T-helper 2 cell (primary cell): ENCODE measurements at places on chromosomes 7 and 10.
A peak's percentile ranks its signal among the peaks of the same experiment; 100 is the strongest.

DNA sequence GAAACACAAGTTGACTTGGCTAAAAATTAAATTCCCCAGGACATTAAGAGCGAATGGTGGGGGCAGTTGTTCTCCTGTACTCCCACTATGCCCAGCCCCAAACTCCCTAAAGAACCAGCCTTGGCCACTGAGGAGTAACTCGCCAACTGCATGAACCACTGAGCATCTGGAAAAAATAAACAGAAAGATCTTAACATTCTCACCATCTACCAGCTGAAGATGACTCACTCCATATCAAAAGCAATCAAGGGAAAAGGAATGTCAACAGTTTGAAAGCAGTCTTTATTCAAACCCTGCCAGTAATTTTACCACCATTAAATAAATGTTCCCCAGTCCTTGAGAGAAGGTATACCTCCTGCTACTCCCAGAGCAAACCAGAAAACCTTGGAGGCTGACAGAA lies 45.4 kb downstream of the CTTNBP2 start:
- no peak for DNase-seq

DNA sequence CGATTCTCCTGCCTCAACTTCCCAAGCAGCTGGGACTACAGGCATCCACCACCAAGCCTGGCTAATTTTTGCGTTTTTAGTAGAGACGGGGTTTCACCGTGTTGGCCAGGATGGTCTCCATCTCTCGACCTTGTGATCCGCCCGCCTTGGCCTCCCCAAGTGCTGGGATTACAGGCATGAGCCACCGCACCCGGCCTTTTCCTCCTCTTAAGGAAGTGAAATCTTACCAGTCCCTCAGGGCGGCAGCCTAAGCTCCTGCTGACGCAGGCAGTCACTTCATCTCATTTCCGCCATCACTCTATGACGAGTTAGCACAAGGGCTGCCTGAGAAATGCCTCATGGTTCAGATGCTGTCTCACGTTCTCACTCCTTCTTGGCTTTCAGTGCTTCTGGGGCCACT lies 246.0 kb upstream of the SHH start:
- no peak for DNase-seq

GRCh38 chr10:79927111-79927828 lies 21.6 kb downstream of the SFTPD start:
- DNase-seq = no peak

DNA sequence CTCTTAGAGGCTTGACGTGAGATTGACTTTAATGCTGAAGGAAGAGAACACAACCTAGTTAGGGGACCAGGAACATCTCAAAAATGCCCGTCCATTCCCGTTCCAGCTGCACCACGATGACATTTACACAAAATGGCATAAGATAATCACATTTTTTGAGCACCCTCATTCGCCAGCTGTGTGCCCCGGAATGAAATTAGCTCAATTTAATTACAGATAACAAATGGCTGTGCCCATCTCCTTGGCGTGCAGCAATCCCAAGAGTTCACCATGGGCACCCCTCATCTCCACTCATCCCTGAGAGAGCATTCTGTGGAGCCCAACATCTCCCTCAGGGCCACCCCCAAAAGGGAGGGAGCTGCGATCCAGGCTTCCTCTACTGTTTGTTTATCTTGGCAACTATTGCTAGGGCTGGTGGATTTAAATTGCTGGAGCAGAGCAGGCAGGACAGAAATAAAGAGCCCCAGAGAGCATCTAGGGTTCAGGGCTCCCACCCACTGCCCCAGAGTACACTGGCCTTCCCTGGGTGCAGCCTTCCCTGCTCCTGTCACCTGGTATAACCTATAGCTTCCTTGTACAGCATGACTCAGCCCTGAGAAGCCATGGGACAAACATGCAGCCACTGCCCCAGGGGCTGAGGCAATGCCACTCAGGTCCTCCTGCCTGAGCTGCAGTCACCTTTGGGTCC lies 263.5 kb downstream of the ZEB1 start:
- DNase-seq = no peak

DNA sequence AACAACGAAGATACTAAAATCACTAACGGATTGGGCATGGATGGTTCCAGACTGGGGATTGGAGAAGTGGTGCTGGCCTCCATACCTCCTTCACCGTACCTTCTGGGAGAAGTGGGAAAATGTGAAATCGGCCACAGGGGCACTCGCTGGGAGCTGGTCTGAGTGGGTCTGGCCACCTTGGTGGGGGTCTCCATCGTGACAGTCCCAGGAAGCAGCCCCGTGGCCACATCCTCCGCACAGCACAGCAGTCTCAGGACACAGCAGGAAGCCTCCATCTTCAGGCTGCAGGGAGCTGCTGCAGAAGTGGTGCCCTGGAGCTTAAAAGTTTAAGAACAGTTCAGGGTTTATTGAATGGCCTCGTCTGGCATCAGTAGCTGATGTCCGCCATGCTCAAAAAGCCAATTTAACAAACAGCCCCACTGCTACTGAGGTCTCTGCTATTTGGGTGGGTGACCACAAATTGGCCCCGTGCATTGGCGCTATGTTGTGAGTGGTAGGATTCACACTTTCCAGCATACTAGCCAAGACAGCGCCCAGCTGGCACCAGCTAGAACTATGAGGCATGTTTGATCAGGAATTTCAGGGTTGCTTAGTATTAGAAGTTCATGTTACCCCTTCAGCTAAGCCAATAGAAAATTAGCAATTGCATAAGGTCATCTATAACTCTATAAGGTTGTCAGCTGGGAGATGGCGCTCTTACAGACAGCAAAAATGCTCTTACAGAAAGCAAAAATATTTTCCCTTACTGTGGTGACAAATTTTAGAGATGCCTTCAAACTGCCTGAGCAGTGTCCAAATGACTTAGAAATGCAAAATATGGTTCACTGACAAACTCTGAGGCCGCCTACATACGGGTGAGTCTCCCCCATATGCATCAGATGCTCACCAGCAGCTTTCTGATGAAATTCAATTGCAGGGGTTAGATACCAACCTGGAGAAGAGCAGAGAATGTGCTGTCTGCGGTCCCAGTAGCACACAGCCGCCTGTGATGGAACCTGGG lies 17.0 kb downstream of the PKD1L1 start:
- DNase-seq = no peak

DNA sequence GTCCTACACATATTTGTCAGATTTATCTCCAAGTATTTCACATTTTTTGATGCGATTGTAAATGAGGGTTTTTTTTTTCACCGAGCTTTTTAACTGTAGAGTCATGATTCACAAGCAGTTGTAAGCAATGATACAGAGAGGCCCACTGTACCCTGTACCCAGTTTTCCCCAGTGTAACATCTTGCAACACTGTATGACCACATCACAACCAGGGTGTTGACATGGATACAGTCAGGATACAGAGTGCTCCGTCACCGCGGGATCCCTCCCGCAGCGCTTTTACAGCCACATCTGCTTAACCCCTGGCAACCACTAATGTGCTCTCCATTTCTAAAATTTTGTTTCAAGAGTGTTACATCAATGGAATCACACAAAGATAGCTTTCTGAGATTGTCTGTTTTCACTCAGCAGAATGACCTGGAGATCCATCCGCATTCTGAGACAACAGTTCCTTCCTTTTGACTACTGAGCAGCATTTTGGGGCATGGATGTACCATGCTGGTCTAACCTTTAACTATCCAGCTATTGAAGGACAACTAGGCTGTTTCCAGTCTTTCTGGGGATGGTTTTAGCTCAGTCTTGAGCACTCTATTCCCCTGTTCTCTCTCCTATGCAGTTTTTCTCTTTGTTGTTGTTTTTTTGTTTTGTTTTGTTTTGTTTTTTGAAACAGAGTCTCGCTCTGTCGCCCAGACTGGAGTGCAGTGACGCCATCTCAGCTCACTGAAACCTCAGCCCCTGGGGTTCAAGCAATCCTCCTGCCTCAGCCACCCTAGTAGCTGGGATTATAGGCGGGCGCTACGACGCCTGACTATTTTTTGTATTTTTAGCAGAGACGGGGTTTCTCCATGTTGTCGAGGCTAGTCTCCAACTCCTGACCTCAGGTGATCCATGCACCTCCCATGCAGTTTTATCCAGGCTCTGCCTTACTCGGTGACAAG lies 25.9 kb downstream of the GPRIN2 start:
- DNase-seq = no peak

DNA sequence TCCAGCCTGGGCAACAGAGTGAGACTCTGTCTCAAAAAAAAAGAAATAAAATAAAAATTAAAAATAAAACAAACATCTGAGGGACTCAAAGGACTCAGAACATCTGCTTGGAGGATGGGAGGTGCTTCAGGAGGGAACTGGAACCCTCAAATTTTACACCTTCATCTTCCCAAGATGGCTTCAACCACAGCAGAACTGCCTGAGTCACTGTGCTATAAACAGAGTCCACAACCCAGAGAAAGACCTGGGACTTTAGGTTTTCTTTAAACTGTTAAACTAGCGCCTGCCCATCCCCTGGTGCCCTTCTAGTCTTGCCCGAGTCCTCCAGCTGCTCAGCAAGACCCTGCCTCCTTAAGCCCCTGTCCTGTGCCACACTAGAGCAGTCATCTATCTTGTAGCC lies 40.8 kb downstream of the RGS10 start:
- no peak for DNase-seq

DNA sequence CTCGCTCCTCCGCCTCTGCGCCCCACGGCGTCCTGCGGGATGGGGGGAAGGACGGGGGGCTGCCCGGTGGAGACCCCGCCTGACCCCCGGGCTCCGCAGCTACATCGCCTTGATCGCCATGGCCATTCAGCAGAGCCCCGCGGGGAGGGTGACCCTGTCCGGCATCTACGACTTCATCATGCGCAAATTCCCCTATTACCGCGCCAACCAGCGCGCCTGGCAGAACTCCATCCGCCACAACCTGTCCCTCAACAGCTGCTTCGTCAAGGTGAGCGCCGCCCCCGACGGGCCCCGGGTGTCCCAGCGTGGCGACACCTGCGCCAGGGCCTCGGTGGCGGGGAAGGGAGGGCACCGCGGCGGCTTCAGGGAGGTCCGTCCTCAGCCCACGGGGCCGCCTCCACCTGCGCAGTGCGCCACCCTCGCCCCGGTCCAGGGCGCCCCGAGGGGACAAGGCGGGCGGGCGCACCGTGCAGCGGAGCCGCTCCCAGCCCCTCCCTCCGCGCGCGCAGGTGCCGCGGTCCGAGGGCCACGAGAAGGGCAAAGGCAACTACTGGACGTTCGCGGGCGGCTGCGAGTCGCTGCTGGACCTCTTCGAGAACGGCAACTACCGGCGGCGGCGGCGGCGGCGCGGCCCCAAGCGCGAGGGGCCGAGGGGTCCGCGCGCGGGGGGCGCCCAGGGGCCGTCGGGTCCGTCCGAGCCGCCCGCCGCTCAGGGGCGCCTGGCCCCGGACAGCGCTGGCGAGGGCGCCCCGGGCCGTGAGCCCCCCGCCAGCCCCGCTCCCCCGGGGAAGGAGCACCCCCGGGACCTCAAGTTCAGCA lies 793 bp downstream of the FOXL3 start:
- DNase-seq = no peak

- DNase-seq = no peak
Observed at GRCh38 chr7:7972922-7973594, 4.5 kb downstream of the GLCCI1 start.

GRCh38 chr7:140212100-140212881 lies 35.5 kb upstream of the KDM7A start:
- DNase-seq = peak; percentile 96

DNA sequence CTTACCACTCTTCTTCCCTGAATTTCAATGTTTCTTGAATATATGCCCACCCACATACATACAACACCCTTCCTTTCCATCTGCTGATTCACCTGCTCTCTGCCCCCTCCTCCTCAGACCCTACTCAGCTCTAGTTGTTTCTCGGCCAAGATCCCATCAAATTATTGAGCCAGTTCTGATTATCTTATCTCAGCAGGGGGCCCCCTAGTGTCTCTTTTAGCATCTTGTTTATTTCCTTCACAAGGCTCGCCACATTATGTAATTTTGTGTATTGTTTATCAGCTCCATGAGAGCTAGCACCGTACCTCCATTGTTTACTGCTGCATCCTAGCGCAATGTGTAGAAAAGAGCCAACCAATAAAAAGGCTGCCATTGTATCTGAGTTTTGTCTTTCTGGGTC lies 71.9 kb downstream of the FAM13C start:
- no peak for DNase-seq

GRCh38 chr10:72731916-72732419 lies 40.0 kb downstream of the MCU start:
- DNase-seq = no peak

GRCh38 chr7:2023877-2024566 lies 208.7 kb downstream of the MAD1L1 start:
- no peak for DNase-seq

GRCh38 chr10:115209133-115209532 lies 116.0 kb downstream of the ATRNL1 start:
- DNase-seq = no peak

DNA sequence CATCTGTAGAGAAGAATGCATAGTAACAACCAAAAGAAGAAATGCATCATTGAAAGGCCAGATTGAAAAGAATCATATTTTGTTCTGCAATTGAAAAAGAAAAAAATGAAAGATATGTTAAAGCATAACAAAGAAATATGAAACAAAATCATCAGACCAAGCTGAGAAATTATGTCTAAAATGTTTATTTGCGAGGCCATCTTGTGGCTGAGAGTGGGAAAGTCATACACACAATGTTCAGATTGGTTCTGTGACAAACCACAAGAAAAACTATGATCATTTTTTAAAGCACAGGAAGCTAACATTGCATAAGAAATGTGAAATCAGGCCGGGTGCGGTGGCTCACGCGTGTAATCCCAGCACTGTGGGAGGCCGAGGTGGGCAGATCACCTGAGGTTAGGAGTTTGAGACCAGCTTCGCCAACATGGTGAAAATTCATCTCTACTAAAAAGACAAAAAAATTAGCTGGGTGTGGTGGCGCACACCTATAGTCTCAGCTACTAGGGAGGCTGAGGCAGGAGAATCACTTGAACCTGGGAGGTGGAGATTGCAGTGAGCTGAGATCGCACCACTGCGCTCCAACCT lies 36.6 kb downstream of the ABCB5 start:
- DNase-seq = no peak

GRCh38 chr7:15567652-15568051 lies 5.8 kb upstream of the AGMO start:
- no peak for DNase-seq
